Stimulated activated CD4-positive, alpha-beta T cell treated with anti-CD3 and anti-CD28 coated beads, TNF-alpha, amount 100 ng/mL, for 1 hour (primary cell): ENCODE measurements at places on chromosomes 1 and 21.

DNA sequence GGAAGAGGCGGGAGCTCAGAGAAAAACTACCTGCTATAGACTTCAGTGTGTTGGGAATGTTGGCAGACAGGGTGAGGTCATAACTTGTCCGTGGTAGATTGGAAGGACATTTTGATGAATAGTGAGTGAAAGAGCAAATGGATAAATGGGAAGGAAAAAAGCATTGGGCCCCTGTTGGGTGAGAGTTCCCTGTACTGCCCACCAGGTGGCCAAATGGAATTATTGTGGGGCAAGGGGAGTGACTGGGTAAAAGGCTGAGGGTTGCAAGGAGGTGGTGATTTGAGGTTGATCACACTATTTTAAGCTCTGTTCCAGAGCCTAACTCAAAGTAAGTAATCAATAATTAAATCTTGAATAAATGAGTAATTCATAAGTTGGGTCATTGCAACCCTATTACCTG lies 60.4 kb downstream of the MRPS6 start:
- DNase-seq = no peak

DNA sequence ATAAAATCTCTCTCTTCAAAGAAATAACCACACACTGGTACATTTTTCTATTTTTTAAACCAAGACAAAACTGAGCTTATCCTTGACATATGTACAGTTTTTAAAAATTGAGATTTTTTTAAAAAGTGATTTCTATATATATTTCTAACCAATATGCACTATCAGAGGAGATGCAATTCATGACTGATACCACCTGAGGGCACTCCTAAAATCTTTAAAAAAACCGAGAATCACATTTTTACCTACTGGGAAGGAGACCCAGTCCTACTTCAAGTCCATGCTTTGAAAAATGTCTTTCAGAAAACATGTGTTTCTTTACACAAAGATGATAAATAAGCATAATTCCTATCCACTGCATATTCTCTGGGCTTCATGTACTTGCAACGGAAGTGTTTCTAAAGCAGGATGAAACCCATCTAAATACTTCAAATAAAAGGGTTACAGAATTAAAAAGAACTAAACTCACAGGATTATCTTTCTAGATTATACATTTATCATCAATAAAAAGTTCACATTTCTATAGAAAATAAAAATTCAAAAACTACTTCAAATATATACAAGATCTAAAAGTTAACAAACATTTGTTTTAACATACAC lies 98.6 kb downstream of the ENAH start:
- no peak for DNase-seq

GRCh38 chr1:79760531-79760930 lies 754.0 kb upstream of the ADGRL4 start:
- no peak for DNase-seq

DNA sequence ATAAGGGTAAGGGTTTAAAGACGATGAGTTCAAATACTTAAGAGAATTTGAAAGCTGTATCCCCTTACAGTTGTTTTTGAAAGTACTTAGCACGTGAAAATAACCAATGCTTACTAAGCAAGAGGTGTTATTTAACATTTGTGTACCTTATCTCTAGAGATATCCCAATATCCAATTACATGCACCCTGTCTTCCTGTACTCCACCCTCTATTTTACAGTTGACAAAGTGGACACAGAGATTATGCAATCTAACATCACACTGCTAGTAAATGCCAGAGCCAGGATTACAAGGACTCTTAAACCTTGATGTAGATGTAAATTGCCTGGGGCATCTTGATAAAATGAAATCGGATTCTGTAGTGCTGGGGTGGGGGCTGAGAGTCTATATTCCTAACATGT lies 72.0 kb downstream of the GDAP2 start:
- no peak for DNase-seq

GRCh38 chr21:37758982-37759381 lies 157.3 kb downstream of the KCNJ6 start:
- no peak for DNase-seq

- no peak for DNase-seq
Observed at GRCh38 chr1:219985169-219985568, 56.8 kb upstream of the SLC30A10 start.

GRCh38 chr1:17069452-17070162 lies 15.8 kb upstream of the SDHB start:
- no peak for DNase-seq

GRCh38 chr1:104932949-104933679 lies 1183.4 kb downstream of the AMY1C start:
- no peak for DNase-seq

- DNase-seq = no peak
Observed at GRCh38 chr1:184255560-184255959, 131.3 kb upstream of the C1orf21 start.

DNA sequence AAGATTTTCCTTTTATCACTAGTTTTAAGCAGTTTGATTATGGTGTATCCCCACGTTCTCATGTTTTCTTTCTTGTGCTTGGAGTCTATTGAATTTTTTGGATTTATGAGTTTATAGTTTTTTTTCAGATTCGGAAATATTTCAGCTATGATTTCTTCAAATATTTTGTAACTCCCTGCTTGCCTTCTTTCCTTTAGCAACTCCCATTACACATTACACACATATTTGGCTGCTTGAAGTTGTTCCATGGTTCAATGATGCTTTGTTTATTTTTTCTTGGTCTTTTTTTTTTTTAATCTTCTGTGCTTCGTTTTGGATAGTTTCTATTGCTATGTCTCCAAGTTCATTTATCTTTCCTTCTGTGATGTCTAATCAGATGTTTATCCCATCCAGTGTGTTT lies 48.5 kb upstream of the WARS2 start:
- DNase-seq = no peak

- no peak for DNase-seq
Observed at GRCh38 chr1:44903011-44903680, 60.1 kb upstream of the PTCH2 start.

- DNase-seq = no peak
Observed at GRCh38 chr1:246597340-246597739, 31.1 kb downstream of the CNST start.

DNA sequence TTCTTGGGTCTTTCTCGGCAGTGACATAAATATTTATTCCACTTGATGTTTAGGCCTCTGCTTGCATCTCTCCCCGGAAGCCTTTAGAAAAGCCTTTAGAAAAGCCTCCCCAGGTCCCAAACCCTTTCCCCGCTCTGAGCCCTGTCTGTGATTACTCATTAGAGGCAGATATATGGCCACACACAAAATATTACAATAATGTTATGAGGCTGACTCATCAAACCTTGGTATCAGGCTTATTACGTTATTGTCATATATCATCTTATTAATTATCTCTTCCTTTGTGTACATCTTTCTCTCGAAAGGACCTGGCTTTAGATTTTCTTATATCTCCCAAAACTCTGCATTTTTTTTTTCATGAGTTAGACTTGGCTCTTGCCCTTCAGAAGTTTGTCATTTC lies 69.5 kb downstream of the FGGY start:
- no peak for DNase-seq

GRCh38 chr1:41366455-41367287 lies 5.4 kb downstream of the FOXO6 start:
- DNase-seq = no peak

GRCh38 chr1:41278076-41278475 lies 36.0 kb upstream of the SCMH1 start:
- no peak for DNase-seq
